Muscle of leg (tissue), 16 donors: ENCODE measurements at places on chromosomes 2 and 18. TPM values are rescaled to one million over a fixed set of nuclear protein-coding genes. Genes with fewer than 3 reads are reported as not detected.

The IL36RN gene
- 5.0 TPM for polyA plus RNA-seq

The POTEI gene
- 0.04 TPM for polyA plus RNA-seq

The FHOD3 gene
- 36.8 TPM for polyA plus RNA-seq

The NYAP2 gene
- polyA plus RNA-seq, result 0.31 TPM

The MAPK4 gene
- 9.6 TPM for polyA plus RNA-seq

The GALNT1 gene
- 76.6 TPM for polyA plus RNA-seq

The EGR4 gene
- polyA plus RNA-seq, result not detected

The XDH gene
- not detected for polyA plus RNA-seq

The CAPN14 gene
- polyA plus RNA-seq, result 0.05 TPM

The GMPPA gene
- 26.3 TPM for polyA plus RNA-seq

The MREG gene
- polyA plus RNA-seq, result 3.4 TPM

The BBS5 gene
- polyA plus RNA-seq, result 3.8 TPM

The UBE2F gene
- 40.2 TPM for polyA plus RNA-seq

The IL36A gene
- not detected for polyA plus RNA-seq

The CELF4 gene
- 1.7 TPM for polyA plus RNA-seq

The CPO gene
- polyA plus RNA-seq, result 0.29 TPM

The NFU1 gene
- 46.0 TPM for polyA plus RNA-seq

The CD207 gene
- polyA plus RNA-seq, result not detected

The CD8A gene
- 0.16 TPM for polyA plus RNA-seq

The RETSAT gene
- polyA plus RNA-seq, result 17.6 TPM

The DSG1 gene
- 0.91 TPM for polyA plus RNA-seq

The HIBCH gene
- 30.0 TPM for polyA plus RNA-seq

The MYOM1 gene
- polyA plus RNA-seq, result 706 TPM

The ASXL3 gene
- 4.4 TPM for polyA plus RNA-seq

The GREB1L gene
- 4.1 TPM for polyA plus RNA-seq

The KHK gene
- 1.8 TPM for polyA plus RNA-seq

The RNF25 gene
- polyA plus RNA-seq, result 28.1 TPM

The TFCP2L1 gene
- 0.27 TPM for polyA plus RNA-seq

The NXPH2 gene
- 13.9 TPM for polyA plus RNA-seq

The UGT1A7 gene
- polyA plus RNA-seq, result not detected

The CRYGC gene
- not detected for polyA plus RNA-seq

The SLC9A4 gene
- polyA plus RNA-seq, result not detected

The UGT1A10 gene
- not detected for polyA plus RNA-seq

The GALNT14 gene
- 2.9 TPM for polyA plus RNA-seq

The RGPD6 gene
- 13.5 TPM for polyA plus RNA-seq

The ARHGAP25 gene
- 2.6 TPM for polyA plus RNA-seq

The AAMP gene
- polyA plus RNA-seq, result 118 TPM
